ENCODE measurements at places on chromosomes 13 and 19.

DNA sequence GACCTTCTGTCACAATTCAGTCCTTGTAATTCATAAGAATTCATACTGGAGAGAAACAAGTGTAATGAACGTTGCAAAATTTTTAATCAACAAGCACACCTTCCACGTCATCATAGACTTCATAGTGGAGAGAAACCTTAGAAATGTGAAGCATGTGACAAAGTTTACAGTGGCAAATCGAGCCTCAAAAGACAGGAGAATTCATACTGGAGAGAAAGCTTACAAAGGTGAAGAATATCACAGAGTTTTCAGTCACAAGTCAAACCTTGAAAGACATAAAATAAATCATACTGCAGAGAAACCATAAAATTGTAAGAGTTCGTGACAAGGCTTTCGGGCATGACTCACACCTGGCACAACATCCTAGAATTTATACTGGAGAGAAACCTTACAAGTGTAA is 24.6 kb downstream of the ZNF813 start:
- no peak for DNase-seq

- no peak for DNase-seq
Observed at GRCh38 chr19:32040236-32040635, 305.2 kb upstream of the ZNF507 start.

DNA sequence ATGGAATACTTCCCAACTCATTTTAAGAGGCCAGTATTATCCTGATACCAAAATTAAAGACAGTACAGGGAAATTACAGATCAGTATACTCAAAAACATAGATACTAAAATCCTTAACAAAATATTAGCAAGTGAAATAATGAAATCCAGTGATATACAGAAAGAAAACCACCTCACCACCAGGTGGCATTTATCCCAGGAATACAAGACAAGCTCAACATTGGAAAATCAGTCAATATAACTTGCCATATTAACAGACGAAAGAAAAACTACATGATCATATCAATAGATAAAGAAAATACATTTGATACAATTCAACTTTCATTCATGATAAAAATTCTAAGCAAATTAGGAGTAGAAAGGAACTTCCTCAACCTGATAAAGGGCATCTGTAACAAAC is 6.7 kb upstream of the GNA15 start:
- DNase-seq = peak; percentile 51

DNA sequence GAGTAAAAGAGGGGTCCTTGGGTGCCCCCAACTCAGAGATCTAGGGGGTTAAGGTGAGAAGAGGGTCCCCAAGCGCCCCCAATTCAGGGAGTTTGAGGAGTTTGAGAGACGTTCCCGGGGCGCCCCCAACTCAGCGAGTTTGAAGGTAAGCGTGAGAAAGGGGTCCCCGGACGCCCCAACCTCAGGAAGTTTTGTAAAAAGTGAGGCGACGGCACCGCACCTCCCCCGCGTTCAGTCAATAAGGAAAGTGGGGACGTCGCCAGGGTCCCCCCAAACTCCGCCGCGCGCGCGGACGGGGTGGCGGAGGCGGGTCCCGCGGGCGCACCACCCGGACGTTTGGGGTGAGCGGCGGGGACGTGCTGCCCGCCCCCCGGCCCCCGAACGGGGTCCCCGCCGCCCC is 353 bp downstream of the RFX2 start:
- no peak for DNase-seq

DNA sequence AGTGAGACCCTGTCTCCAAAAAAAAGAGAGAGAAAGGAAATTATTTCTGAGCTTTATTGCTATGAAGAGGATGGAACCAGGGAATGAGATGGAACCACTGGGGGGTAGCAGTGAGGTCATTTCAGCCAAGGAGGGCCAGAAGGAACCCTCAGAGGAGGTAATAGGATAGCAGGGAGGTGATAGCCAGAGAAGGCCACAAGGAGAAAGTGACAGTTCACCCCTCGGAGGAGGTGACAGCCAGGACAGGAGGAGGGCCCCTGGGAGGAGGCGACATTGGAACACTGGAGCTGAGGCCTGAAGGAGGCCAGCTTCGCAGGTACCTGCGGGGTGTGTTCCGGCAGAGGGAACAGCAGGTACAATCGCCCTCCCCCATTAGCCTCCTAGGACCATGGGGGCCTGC is 675 bp upstream of the PGPEP1 start:
- DNase-seq = peak; percentile 48

- DNase-seq = peak; percentile 33
Observed at GRCh38 chr19:46812977-46813838, 24.8 kb upstream of the SLC1A5 start.

GRCh38 chr19:55440411-55441105 is 2.5 kb downstream of the SHISA7 start:
- DNase-seq = no peak

GRCh38 chr13:38784036-38784880 is 97.4 kb downstream of the FREM2 start:
- DNase-seq = no peak

DNA sequence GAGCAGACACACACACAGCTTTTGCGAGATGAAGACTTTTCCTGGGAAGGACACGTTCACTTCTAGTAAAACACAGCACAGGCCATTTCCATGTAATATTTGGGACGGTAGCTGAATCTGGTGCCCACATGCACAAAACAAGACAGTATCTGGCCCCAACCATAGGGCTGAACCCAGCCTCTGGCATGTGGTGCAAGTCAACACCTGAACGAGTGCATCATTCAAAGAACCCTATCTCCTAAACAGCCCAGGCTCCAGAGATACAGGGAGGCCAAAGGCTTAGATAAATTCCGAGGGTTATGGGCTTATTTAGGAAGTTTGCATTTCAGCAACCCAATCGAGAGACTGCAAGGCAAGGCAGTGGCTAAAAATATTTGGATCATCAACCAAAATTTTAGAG is 2.7 kb upstream of the TFDP1 start:
- DNase-seq = no peak

Measured in A549 (cell line).